ENCODE measurements at places on chromosomes 6 and 20.

GRCh38 chr6:53321701-53322100 lies 27.0 kb downstream of the ELOVL5 start:
- DNase-seq = no peak

DNA sequence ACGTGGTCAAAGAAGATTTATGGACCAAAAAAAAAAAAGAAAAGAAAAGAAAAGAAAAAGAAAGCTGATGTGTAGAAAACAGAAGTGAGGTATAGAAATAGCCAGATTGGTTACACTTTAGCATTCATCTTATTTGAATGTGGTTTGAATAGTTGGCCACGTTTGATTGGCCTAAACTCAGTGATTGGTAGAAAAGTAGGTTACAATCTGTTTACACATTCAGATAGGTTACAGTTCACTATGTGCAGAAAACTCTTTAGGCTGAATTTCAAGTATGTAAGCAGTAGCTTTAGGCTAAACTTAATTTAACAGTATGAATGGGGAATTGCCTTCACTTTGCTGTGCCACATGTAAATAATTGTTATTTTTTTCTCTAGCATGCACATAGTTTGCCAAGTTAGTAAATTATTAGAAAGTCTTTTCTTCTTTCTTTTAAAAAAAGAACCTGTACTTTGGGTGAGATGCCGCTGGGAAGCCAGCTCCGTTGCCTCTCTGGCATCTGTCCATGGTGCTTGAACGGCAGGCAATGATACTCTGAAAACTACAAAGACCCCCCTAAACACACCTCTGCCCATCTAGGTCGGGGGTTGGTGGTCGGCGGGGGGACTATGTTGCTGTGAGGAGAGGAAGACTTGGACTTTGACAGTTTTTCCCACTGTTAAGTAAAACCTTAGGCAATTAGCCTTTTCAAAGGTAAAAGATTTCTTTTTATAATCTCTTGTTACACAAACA lies 173.0 kb downstream of the AIG1 start:
- no peak for DNase-seq

DNA sequence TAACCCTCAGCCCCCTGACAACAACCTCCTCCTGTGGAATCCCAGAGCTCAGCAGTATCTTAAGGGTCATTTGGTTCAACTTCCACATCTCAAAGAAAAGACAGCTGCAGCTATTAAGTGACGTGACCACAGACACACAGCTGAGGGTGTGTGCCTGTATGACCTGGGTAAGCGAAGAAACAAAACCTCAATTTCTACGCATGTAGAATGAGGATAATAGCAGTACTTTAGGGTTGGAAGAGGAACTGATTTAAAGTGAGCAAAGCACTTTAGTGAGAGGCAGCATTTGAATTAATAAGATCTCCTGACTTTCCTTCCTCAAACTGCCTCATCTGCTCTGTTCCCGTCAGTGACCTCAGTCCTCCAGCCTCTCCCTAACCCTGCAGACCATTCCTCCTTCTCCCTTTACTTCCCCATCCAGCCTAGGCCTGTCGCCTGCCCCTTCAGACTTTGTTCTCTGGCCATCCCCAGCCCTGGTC lies 6.8 kb upstream of the ARMC2 start:
- no peak for DNase-seq

DNA sequence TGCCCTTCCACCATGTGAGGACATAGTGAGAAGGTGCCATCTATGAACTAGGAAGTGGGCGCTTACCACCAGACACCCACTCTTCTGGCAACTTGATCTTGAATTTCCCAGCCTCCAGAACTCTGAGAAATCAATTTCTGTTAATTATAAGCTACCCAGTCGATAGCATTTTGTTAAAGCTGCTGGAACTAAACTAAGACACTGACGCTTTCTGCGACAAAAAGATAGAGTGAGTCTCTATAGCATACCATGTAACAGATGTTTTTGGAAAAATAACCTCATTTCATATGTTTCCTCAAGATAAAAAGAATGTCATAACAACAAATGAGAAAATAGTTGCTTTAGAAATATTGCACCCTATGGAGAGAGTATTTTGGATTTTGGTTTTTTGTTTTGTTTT lies 15.4 kb upstream of the SMIM13 start:
- DNase-seq = no peak

DNA sequence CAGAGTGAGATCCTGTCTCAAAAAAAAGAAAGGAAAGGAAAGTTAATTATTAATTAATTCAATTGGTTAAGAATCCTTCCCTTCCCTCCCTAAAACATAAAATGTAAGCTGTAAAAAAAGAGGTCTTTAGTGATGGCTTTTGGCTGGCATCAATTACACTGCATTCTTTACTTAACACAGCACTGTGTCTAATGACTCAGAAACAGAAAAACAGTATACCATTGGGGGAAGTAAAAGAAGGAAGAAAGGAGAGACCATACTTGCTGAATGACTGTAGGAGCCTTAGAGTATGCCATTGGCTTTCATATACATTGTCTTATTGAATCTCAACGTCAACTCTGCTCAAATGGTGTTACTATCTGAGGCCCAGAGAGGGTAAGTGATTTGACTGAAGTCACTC lies 18.3 kb upstream of the CITED2 start:
- DNase-seq = no peak

DNA sequence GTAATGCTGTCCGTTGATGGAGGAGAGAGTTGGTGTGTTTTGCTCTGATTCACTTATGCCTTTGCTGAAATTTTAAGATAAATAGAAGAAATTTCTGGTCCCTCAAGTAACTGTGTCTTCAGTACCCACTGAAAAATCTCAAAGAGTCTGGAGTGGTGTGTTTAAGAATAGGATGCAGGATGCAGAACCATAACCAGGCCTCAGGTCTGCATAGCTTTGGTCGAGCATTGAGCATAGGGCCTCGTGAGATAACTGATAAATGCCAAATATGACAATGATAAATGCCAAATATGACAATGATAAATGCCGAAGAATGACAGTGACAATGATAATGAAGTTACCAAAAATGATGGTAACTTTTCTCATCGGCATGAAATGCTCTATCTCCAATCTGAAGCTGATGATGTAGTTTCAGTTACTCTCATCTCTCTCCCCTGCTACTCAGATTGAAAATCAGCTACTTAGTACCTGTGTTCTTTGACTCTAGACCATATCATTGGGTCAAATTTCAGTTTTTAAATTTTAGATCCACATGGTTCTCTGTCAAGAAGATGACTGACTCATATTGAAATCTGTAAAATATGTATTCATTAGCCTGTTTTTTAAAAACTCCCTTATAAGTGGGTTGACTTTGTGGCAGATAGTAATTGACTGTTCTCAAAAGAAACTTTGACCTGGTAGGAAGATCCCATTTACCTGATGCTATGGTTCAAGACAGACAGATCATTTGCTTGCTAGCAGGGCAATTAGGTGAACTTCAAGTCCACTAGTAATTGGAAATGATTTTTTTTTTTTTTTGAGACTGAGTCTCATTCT lies 96.6 kb downstream of the SLC16A10 start:
- DNase-seq = no peak

- no peak for DNase-seq
Measured at GRCh38 chr20:62773845-62774714, 22.2 kb upstream of the MRGBP start.

DNA sequence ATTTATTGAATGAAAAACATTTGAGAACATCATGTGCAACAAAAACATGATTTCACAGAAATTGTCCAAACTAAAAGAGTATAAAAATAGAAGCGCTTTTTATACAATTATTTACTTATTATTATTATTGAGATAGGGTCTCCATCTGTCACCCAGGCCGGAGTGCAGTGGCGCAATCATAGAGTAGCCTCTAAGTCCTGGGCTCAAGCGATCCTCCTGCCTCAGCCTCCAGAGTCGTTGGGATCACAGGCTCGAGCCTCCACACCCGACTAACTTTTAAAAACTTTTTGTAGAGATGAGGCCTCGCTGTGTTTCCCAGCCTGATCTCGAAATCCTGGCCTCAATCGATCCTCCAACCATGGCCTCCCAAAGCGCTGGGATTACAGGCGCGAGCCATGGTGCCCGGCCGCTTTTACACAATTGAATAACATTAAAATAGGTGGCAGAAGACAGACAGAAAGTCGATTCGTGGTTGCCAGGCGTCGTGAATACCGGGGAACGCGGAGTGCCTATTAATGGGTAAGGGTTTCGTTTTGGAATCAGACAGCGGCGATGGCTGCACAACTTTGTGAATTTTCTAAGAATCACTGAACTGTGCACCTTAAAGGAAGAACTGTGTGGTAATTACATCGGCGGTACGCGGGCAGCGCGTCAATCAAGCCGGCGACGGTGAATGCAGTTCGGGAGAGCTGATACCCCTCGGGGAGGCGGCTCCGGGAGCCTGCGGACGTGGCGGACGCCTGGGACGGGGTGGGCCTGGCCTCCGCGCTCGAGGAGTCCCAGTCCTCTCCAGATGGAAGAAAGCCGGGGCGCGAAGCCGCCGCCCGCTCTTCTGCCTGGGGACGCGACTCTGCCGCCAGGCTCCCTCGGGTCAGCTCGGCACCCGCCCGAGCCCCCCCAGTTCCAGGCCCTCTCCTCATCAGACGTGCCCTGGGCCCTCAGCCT lies 807 bp downstream of the TBC1D20 start:
- DNase-seq = no peak

DNA sequence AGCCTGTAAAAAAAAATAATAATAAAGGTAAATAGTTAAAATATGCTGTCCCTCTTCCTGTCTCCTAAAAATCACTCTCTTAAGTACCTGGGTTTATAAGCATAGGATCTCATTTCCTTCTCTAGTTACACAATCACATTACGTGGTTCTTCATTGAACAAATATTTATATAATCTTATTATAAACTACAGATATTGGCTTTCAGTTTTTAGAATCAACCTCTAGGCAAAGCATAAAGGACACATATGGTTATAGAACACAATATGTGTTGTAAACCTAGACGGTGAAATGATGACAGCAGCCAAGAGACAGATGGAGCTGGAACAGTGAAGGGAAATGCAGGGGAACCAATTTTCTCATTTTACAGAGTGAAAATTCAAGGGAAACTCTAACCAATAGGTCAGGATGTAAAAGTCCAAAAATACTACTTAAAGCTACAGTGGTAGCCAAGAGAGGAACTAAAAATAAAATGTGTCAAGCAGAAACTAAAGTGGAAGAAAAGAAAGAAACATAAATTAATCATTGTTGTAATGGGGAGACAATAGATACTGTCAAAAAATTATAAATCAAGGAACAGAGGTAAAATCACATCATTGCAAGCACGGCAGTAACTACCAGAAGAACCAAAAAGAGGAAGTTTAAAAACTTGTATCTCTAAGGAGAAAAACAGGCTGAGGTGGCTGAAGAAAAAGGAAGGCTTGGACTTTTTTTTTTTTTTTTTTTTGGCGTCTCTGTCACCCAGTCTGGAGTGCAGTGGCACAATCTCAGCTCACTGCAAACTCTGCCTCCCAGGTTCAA lies 82.8 kb upstream of the CDYL start:
- DNase-seq = no peak

GRCh38 chr20:63066506-63067265 lies 59.9 kb upstream of the BHLHE23 start:
- no peak for DNase-seq

DNA sequence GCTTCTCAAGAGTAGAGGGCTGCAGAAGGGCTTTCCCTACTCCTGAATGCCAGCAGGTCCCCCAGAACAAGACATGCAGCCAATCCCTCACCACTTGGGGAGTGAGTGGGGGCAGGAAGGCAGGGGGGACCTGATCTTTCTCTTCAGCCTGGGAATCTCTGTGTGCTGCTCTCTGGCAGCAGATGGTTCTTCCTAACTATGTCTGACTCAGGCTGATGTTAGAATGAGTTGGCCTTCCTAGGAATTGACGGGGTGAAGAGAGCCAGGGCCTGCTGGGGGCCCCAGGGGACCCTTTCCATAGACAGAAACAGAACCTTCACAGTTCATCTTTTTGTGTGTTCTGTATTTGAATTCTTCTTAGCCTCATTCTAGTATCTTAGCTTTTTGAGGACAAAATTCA lies 29.0 kb upstream of the TCP11 start:
- DNase-seq = no peak

GRCh38 chr6:1182722-1183521 lies 129.0 kb upstream of the FOXQ1 start:
- no peak for DNase-seq

- no peak for DNase-seq
Measured at GRCh38 chr6:146943664-146944063, 260.6 kb upstream of the STXBP5 start.

GRCh38 chr20:57434390-57434700 lies 43.1 kb downstream of the RBM38 start:
- no peak for DNase-seq
